ENCODE measurements at places on chromosomes 2 and 18. TPM values are rescaled to one million over a fixed set of nuclear protein-coding genes. Genes with fewer than 3 reads are reported as not detected.

Gene EPB41L5
- total RNA-seq: 3.4 TPM

DNA sequence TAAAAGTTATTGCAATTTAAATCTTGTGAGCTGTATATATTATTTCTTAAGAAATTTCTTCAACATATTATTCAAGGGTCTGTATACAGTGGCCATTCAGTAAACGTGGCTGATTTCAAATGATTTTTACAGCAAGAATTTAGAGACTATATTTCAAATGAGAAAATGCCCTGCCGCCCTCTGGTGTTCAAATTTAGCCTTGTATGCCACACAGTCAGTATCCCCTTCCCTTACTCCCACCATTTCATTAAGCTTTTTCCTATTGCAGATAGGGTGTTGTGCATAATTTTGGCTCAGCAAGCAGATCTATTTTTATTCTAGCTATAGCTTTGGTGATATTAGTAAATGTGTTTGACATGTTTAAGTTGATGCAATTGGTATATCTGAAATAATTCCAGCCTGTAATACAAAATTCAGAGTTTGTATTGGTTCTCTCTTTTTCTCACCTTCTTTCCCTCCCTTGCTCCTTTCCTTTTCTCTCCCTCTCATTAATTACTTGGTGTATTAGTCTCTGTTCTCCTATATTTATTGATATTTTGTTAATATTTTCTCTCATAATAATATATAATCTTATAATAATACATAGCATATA, 22.8 kb upstream of the SCN7A start:
- no peak for DNase-seq
- no peaks in the 10 kb centered on the region for H3K36me3 ChIP-seq
- H3K27ac ChIP-seq: no peak overlapping the region
- no peaks in the 10 kb centered on the region for H3K27me3 ChIP-seq

DNA sequence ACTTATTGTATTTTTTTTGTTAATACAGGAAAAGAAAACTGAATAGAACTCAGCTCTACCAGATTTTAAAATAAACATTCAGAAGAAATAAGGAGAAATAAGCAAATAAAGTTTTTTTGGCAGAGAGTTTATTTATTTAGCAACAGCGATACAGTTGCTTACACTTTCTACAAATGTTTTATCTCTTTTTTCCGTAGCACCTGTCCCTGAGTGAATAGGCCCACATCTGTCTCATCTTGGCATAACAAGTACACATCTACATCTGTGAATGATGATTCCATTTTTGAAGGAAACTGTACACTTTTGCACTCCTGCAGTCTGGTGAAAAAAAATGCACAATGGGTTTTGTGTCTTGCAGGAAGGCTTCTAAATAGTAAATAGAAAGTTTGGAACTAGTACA, 783.6 kb upstream of the ZEB2 start:
- no peaks in the 10 kb centered on the region for H3K36me3 ChIP-seq
- no peak for DNase-seq
- H3K4me3 ChIP-seq: no peak overlapping the region
- no peaks in the 10 kb centered on the region for H3K4me1 ChIP-seq

- H3K36me3 ChIP-seq: peaks cover 42% of the 10 kb centered on the region
- H3K4me3 ChIP-seq: peak overlapping the region; percentile 83
- peak overlapping the region; percentile 82 for H3K27ac ChIP-seq
- H3K4me1 ChIP-seq: peaks cover 62% of the 10 kb centered on the region
- DNase-seq: no peak
These were observed 1.3 kb upstream of the PDK1 start for GRCh38 chr2:172554352-172555271.

DNA sequence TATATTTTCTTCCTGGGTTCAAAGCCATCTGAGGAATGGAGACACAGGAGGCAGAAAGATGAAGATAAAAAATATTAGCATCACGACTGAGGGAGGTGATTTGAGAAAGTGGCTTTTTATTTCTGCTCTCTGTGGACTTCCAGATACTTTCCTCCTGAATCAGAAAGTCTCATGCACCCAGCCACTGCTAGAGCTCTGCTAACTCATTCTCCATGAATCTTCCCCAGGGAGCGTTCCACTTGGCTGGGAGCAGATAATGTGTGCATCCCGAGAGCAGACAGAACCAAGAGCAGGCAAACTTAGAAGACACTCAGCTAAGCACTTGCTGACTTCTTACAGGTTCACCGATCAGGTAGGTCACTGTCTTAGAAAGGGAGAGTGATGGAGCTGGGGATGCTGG, 264.1 kb upstream of the THUMPD2 start:
- H3K4me1 ChIP-seq: peaks cover 3% of the 10 kb centered on the region
- peaks cover 2% of the 10 kb centered on the region for H3K36me3 ChIP-seq
- no peaks in the 10 kb centered on the region for H3K27me3 ChIP-seq
- H3K4me3 ChIP-seq: no peak overlapping the region

Gene NABP1
- total RNA-seq: 47.1 TPM

Gene MAP3K19
- not detected for total RNA-seq

- H3K4me3 ChIP-seq: peak within 1 kb of the TSS; percentile 99
- peak; percentile 99 for DNase-seq
- peaks cover 13% of the 10 kb centered on the region for H3K27me3 ChIP-seq
- H3K36me3 ChIP-seq: peaks cover 35% of the 10 kb centered on the region
- peaks cover 67% of the 10 kb centered on the region for H3K4me1 ChIP-seq
These were observed at the start of gene RALB for GRCh38 chr2:120252225-120253020. Gene RALB (plus strand): TSS chr2:120252852. CDS start chr2:120278665, 25,813 bp downstream.

GRCh38 chr18:58458304-58458703, 170.6 kb downstream of the ALPK2 start:
- no peaks in the 10 kb centered on the region for H3K36me3 ChIP-seq
- H3K4me3 ChIP-seq: no peak overlapping the region
- no peak overlapping the region for H3K27ac ChIP-seq
- H3K27me3 ChIP-seq: peaks cover under 1% of the 10 kb centered on the region
- H3K4me1 ChIP-seq: no peaks in the 10 kb centered on the region

Gene SETBP1
- total RNA-seq: 4.4 TPM

Gene KIAA2012
- total RNA-seq: not detected

DNA sequence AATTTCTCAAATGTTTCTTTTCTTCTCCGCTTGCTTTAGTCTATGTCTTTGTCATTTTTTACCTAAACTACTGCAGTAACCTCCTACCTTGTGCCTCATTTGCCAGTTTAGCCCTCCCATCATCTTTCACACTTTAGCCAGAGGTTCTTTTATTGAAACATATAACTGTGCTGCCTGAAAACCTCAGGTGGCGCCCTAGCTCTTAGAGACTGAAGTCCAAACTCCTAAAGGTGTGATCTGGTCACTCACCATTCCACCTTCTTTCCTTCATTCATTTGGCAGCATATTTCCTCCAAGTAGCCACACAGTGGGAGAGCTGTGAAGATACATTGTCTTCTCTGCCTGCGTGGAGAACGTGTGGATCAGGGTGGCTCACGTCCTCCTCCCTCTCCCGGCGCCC, 98.2 kb upstream of the MAPRE2 start:
- DNase-seq: no peak
- H3K4me3 ChIP-seq: no peak overlapping the region
- no peak overlapping the region for H3K27ac ChIP-seq

Gene CAPN14
- 0.12 TPM for total RNA-seq

GRCh38 chr18:7304061-7304370, 73.1 kb downstream of the LRRC30 start:
- H3K27me3 ChIP-seq: no peaks in the 10 kb centered on the region
- no peaks in the 10 kb centered on the region for H3K4me1 ChIP-seq
- H3K27ac ChIP-seq: no peak overlapping the region
- no peaks in the 10 kb centered on the region for H3K36me3 ChIP-seq
- DNase-seq: no peak

DNA sequence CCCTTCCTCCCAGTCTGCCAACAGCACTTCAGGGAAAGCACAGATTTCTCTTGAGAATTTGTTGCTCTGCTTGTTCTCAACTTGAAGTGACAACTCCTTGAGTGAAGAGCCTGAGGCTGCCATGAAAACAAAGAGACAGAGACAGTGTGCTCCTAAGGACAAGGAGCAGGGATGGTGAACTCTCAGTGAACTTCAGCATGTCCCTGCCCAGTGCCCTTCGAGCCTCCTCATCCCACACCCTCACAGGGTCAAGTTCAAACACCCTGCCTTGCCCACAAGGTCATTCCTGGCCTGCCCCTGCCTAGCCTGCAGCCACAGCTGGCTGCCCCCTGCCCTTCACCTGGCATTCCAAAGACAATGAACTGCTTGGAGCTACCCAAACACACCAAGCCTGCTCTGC, 343.5 kb upstream of the KLHL29 start:
- H3K27me3 ChIP-seq: no peaks in the 10 kb centered on the region
- no peaks in the 10 kb centered on the region for H3K4me1 ChIP-seq
- DNase-seq: no peak
- H3K27ac ChIP-seq: no peak overlapping the region
- no peaks in the 10 kb centered on the region for H3K36me3 ChIP-seq
- H3K4me3 ChIP-seq: no peak overlapping the region

GRCh38 chr2:174965992-174966744, 39.0 kb downstream of the CHN1 start:
- no peak overlapping the region for H3K4me3 ChIP-seq
- no peak for DNase-seq
- H3K27me3 ChIP-seq: no peaks in the 10 kb centered on the region
- peaks cover 11% of the 10 kb centered on the region for H3K4me1 ChIP-seq

- no peaks in the 10 kb centered on the region for H3K4me1 ChIP-seq
- H3K27ac ChIP-seq: no peak overlapping the region
- H3K27me3 ChIP-seq: no peaks in the 10 kb centered on the region
- H3K36me3 ChIP-seq: no peaks in the 10 kb centered on the region
These were observed 141.9 kb downstream of the TTC32 start for GRCh38 chr2:19759880-19760279.

DNA sequence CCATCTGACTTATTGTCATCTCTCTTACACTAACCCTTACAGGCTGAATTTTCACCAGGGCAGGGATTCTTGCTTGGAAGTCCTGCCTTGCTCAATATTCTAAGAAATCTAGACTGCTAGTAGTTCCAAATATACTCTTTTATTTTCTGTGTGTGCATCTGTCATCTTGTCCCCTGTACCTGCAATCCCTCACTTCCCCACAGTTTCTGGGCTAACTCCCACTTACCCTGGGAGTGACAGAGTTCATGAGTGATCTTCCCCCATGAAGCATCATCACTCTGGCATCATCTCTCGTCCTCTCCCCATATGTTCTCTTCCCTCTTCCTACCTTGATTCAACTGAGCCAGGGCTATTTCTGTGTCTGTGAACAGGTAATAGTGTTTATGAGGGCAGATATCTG, 35.7 kb downstream of the HNMT start:
- no peak for DNase-seq
- no peak overlapping the region for H3K4me3 ChIP-seq
- H3K27me3 ChIP-seq: no peaks in the 10 kb centered on the region
- H3K36me3 ChIP-seq: no peaks in the 10 kb centered on the region
- no peak overlapping the region for H3K27ac ChIP-seq

Gene TCF7L1
- total RNA-seq: not detected

Gene KCNF1
- total RNA-seq: not detected

DNA sequence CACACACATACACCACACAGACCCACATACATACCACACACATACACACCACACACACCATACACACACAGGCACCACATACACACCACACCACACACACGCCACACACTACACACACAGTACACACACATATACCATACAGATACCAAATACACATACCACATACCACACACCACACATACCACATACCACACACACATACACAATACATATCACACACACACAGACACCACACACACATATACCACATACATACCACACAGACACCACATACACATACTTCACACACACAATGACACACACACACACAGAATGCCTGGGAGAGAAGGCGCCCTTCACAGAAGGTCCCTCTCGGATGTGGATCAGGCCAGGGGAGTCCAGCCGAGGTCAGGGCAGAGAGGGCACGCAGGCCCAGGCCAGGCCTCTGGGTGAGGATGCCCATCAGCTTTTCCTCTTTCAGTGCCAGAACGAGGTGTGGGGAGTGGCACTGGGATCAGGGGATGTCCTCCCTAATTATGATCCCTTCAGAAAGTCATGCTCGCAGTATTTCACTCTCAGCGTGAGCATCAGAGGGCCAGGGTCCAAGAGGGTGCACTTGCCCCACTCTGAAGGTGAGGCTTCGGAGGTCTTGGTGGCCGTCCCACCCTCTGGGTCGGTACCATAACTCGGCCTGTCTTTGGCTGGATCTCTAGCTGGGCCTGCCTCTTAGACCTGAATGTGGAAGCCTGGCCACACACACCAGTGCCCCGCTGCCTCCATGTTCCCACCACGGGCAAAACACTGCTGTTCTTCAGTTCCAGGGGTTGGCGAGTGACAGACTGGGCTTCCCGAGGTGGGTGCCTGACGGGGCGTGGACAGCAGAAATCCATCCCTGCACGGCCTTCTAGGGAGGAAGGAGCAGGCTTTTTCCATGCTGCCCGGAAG, 70.6 kb upstream of the ODC1 start:
- no peak overlapping the region for H3K27ac ChIP-seq
- H3K27me3 ChIP-seq: no peaks in the 10 kb centered on the region
- H3K4me3 ChIP-seq: no peak overlapping the region

DNA sequence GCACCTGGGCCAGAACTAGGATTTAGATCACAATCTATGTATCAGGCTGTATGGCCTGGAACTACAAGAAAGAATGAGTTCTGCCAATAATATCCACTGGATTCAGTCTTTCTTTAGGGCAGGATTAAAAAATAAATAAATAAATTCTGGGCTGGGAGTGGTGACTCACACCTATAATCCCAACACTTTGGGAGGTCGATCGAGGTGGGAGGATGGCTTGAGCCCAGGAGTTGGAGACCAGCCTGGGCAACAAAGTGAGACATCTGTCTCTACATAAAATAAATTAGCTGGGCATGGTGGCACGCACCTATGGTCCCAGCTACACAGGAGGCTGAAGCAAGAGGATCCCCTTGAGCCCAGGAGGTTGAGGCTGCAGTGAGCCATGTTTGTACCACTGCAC, 8.1 kb downstream of the AMMECR1L start:
- H3K27me3 ChIP-seq: no peaks in the 10 kb centered on the region
- no peak for DNase-seq
- peaks cover 57% of the 10 kb centered on the region for H3K4me1 ChIP-seq

Gene COL3A1
- not detected for total RNA-seq

GRCh38 chr2:45102141-45102540, 92.9 kb upstream of the SIX2 start:
- no peak for DNase-seq
- H3K27ac ChIP-seq: no peak overlapping the region
- H3K27me3 ChIP-seq: peaks cover 4% of the 10 kb centered on the region
- H3K4me1 ChIP-seq: no peaks in the 10 kb centered on the region
- no peak overlapping the region for H3K4me3 ChIP-seq

Gene PCARE
- total RNA-seq: not detected

Gene DOK1
- total RNA-seq: 28.0 TPM

Gene EPHA4
- total RNA-seq: 28.2 TPM

Gene GREB1L
- total RNA-seq: not detected

GRCh38 chr2:128196471-128196931, 105.5 kb downstream of the UGGT1 start:
- H3K4me3 ChIP-seq: no peak overlapping the region
- H3K27ac ChIP-seq: peak overlapping the region; percentile 36
- H3K4me1 ChIP-seq: peaks cover 30% of the 10 kb centered on the region
- DNase-seq: peak; percentile 20
- peaks cover 24% of the 10 kb centered on the region for H3K36me3 ChIP-seq
- H3K27me3 ChIP-seq: no peaks in the 10 kb centered on the region

Gene MERTK
- total RNA-seq: 0.20 TPM

DNA sequence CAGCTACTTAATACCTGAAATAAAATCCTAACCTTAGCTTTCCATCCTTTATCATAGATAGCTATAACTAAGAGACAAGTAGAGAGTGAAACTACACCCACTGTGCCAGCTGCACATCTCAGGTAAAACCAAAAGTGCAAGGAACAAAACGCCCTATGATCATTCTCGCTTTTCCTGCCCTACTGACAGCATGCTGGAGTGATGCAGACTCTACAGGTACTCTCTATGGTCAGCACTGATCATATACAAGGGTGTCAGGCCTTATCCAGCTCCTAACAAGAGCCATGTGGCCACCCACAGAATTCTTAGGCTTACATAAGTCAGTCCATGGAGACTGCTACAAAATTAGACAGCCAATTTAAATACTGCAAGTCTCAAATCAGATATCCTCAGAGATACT, 45.6 kb downstream of the REV1 start:
- no peak overlapping the region for H3K4me3 ChIP-seq
- peaks cover 19% of the 10 kb centered on the region for H3K36me3 ChIP-seq
- peak; percentile 7 for DNase-seq

Measured in activated CD4-positive, alpha-beta T cell treated with anti-CD3 and anti-CD28 coated beads, Interleukin-2, amount 10 ng/mL, durations not matched to agents 7 days and 5 days (primary cell).